ENCODE measurements at places on chromosomes 6 and 20. TPM values are rescaled to one million over a fixed set of nuclear protein-coding genes. Genes with fewer than 3 reads are reported as not detected.

DNA sequence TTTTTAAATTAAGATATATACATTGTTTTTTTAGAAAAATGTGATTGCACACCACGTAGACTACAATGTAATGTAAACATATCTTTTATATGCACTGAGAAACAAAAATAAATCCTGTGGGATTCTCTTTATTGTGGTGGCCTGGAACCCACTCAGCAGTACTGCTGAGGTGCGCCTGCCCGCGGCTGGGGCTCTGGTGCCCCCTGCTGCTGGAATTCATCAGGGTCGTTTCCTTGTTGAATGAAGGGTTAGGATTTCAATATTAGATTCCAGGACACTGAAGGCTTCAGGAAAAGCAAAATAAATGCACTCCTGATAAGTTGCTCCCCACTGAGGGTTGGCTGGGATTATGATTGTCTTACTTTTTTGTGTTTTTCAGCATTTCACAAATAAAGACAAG is 175.8 kb upstream of the GGTLC1 start:
- no peak overlapping the region for H3K4me3 ChIP-seq
- no peaks in the 10 kb centered on the region for H3K4me1 ChIP-seq
- no peaks in the 10 kb centered on the region for H3K36me3 ChIP-seq
- no peak overlapping the region for H3K27ac ChIP-seq

DNA sequence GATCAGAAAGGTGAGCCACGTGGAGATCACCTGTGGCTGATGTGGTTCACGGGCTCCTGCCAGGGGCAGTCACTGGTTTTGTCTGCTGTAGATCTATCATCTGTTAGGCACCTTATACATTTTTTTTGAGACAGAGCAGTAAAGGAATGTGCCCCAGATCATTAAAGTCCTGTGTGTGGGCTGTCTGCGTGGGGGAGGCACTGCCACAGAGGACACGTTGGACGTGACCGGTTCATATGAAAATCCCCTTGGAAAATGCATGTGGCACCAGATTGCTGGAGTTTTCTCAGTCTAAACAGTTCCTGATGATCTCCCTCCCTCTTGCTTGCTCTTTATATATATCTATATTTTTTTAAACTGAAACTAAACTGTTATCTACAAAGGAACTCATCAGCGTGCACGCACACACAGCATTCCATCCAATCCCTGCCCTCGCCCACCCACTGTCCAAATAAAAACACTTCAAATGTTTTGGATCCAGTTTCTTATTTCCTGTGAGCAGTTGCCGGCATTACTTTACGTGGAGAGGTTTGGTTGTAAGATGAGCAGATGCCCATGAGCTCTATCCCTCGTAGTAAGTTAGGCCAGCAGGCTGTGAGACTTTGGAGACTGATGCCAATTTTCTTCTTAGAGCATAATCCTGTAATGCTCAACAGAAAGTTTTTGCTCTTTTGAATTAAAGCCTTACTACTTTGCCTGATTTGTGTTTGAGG is 161.6 kb upstream of the EXOC2 start:
- H3K36me3 ChIP-seq, result no peaks in the 10 kb centered on the region
- H3K4me3 ChIP-seq, result no peak overlapping the region
- H3K27ac ChIP-seq, result no peak overlapping the region
- H3K4me1 ChIP-seq, result no peaks in the 10 kb centered on the region
- DNase-seq, result no peak
- no peaks in the 10 kb centered on the region for H3K27me3 ChIP-seq

GRCh38 chr6:123503619-123504018 is 133.1 kb downstream of the TRDN start:
- no peaks in the 10 kb centered on the region for H3K36me3 ChIP-seq
- DNase-seq, result no peak
- no peaks in the 10 kb centered on the region for H3K27me3 ChIP-seq
- H3K4me1 ChIP-seq, result no peaks in the 10 kb centered on the region
- no peak overlapping the region for H3K27ac ChIP-seq

DNA sequence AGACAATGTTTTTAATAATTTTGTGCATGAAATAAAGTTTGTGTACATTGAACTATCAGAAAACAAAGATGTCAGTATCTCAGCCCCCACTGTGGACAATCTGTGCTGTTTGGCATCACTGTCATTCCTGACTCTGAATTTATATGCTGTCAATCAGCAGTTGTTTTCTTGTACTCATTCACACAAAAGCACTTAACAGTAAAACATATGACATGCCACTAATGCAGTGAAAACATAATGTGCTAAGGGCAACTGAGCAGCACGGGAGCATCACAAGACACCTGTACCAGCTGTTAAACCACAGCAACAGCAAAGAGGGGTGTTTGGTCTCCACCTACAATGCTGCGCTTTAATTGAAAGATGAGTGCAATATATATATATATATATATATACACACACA is 647.8 kb upstream of the SLC35B3 start:
- H3K27me3 ChIP-seq, result no peaks in the 10 kb centered on the region
- H3K4me3 ChIP-seq, result no peak overlapping the region
- no peak overlapping the region for H3K27ac ChIP-seq
- DNase-seq, result no peak
- H3K36me3 ChIP-seq, result no peaks in the 10 kb centered on the region

DNA sequence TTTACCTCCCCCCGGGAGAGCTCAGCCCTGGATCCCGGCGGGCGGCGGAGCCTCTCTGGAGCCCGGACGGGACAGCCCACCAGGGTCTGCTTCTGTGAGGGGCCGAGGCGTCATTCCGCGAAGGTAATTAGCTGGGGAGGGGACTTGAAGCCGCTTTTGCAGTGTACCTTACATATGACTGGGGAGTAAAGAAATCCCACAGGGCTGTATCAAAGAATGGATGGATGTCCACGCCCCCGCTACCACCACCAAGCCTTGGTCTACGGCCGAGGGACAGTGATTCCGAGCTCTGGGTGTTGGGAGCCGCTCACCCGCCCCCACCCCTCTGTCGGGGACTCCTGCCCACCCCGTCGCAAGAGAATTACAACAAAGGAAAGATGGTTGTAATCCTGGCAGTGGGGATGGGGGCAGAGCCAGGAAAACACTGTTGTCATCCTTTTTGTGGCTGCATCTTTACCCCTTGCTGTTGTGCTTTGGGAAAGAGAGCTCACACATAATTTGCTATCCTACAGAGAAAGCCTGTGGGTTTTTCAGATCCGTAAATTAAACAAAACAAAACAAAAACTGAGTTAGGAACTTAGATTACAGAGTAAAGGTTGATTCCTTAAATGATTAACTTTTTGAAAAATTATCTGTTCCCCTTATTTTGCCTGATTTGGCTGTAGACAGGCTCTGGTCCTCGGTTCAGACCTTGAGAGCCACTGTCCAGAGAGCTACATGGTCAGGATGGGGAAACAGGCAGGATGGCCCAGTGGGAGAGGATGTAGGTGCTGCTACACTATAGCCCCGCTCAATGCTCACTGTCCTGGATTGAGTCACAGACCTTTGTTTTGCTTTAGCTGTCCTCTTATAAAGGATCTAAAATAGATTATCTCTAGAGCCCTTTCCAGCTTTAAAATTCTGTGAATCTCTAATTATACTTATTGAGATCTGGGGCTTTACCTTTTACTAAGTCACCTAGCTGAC is 997 bp upstream of the FBXO30 start:
- DNase-seq, result no peak
- peak overlapping the region; percentile 92 for H3K4me3 ChIP-seq
- no peaks in the 10 kb centered on the region for H3K27me3 ChIP-seq
- peaks cover 24% of the 10 kb centered on the region for H3K4me1 ChIP-seq
- H3K36me3 ChIP-seq, result no peaks in the 10 kb centered on the region

DNA sequence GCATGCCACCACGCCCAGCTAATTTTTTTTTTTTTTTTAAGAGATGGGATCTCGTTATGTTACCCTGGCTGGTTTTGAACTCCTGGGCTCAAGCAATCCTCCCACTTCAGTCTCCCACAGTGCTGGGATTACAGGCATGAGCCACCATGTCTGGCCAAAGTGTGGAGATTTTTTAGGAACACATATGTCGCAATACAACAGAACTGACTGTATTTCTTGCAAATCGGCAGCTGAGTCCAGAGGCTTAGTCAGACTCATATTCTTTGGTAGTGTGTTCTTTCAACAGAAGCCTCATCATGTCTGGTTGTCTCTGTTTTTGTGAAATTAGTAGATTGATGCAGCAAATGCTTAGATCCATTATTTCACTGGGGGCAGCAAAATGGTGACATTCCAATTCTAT is 23.9 kb upstream of the CD164 start:
- no peak overlapping the region for H3K4me3 ChIP-seq
- no peak for DNase-seq
- H3K36me3 ChIP-seq, result no peaks in the 10 kb centered on the region
- no peaks in the 10 kb centered on the region for H3K4me1 ChIP-seq
- no peak overlapping the region for H3K27ac ChIP-seq

GRCh38 chr6:44772838-44773237 is 385.3 kb downstream of the CDC5L start:
- H3K27me3 ChIP-seq, result no peaks in the 10 kb centered on the region
- no peaks in the 10 kb centered on the region for H3K4me1 ChIP-seq
- H3K36me3 ChIP-seq, result no peaks in the 10 kb centered on the region
- H3K27ac ChIP-seq, result no peak overlapping the region
- no peak overlapping the region for H3K4me3 ChIP-seq
- no peak for DNase-seq

DNA sequence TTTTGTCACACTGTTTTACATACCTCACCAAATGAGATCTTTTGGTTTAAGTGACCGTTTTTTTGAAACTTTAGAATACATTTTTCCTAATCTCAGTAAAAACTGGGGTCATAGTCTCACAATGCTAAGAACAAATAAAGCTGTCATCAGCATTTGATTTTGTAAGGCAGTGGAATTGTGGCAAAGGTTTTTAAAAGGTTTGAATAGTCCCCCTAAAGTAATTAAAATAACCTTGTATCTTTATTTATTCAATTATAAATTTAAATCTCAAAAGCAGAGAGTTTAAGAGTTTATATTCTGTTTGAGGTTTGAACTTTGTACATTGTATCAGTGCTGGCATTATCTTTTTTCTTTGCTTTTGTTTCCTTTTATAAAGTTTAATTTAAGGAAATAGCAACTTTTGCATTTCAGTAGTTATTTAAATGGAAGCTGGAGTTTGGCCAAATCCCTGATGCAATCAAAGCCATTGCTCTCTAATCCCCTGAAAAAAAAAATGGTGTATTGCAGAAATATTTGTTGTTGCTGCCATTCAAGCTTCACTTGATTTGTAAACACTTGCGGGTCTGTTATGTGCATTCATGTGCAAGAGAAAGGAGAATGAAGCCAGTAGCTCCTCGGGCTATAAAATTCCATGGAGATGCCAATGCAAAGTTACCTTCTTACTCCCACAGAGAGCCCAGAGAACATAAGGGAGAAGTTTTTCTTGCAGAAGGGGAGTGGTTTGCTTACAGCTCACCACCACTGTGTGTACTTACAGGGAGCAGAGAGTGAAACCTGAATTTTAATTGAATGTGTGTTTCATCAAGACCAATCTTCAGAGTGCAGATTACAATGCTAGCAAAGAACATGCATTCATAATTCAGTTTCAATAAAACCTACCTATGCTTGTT is 391.8 kb downstream of the ARHGAP18 start:
- H3K27ac ChIP-seq, result no peak overlapping the region
- no peaks in the 10 kb centered on the region for H3K27me3 ChIP-seq
- no peaks in the 10 kb centered on the region for H3K36me3 ChIP-seq
- no peaks in the 10 kb centered on the region for H3K4me1 ChIP-seq

DNA sequence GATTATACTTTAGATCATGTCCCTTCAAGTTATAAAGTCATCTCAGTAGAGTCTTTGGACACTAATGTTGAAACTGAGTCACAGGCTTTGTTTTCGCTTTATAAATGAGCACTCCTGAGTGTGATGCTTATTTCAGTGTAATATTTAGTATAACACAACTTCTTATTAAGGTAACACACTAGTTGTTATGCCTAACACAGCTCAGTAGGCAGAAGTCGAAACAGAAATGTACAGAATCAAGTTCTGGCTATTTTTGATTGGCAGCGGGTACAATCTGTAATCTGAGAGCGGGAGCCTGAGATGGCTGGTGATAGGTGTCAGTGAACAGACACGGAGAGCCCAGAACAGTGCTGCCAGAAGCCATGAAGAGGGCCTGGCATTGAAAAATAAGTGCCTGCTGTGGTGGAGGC is 11.4 kb downstream of the HECA start:
- peak overlapping the region; percentile 23 for H3K4me3 ChIP-seq
- H3K27me3 ChIP-seq, result no peaks in the 10 kb centered on the region
- H3K36me3 ChIP-seq, result no peaks in the 10 kb centered on the region
- H3K27ac ChIP-seq, result no peak overlapping the region

DNA sequence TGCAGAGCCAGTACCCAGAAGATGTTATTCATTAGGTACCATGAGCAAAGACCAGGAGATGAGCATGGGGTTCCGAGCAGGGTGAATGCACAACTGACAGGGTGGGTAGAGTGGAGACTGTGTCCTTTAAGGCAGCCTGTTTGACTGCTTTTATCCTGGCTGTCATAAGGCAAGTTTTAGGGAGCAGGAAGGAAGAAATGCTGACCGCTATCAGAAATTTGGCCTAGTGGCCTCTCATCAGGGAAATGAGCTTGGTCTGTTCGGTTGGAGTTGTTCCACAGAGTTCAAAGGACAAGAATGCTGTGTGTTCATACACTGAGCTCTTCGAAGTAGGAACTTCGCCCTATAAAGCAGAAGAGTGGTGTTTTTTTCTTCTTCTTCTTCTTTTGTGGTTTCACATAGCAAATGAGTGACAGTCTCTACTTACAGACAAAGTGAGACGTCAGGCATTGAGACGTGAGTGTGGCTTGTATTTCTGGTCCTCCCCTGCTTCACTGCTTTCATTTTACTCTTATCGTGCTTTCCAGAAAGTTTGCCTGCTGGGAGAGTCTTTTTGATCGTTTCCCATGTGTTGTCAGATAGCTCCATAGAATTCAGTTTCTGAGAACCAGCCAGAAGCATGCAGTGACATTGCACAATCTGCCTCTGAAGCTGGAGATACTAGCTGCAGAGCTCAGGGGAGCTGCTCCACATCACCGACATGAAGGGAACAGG is at the start of gene CASS4:
Gene CASS4 (plus strand): TSS at position 502 of the 714 bp plus-strand sequence. CDS start 199 bp downstream, at position 701.
- peak within 1 kb of the TSS; percentile 69 for H3K27ac ChIP-seq
- peak; percentile 63 for DNase-seq
- peaks cover 5% of the 10 kb centered on the region for H3K36me3 ChIP-seq
- H3K4me1 ChIP-seq, result peaks cover 56% of the 10 kb centered on the region

The MCCD1 gene
- not detected for total RNA-seq

The KCNK5 gene
- 27.6 TPM for total RNA-seq

The IL17F gene
- total RNA-seq, result 0.84 TPM

The MUCL3 gene
- total RNA-seq, result not detected

The CCND3 gene
- total RNA-seq, result 283 TPM

The PRSS16 gene
- 0.55 TPM for total RNA-seq

The IP6K3 gene
- not detected for total RNA-seq

The COL11A2 gene
- total RNA-seq, result 0.69 TPM

The CTCFL gene
- total RNA-seq, result not detected

The LHFPL5 gene
- not detected for total RNA-seq

Data from CD8-positive, alpha-beta memory T cell (primary cell).